IPS DF 6.9 (cell line): ENCODE measurements at places on chromosomes 6 and 20.

GRCh38 chr6:15336900-15337560, 91.2 kb downstream of the JARID2 start:
- DNase-seq: no peak

GRCh38 chr20:16701296-16701695, 28.5 kb upstream of the SNRPB2 start:
- DNase-seq: peak; percentile 11

- no peak for DNase-seq
These were observed 1.5 kb downstream of the MAFB start for GRCh38 chr20:40687384-40688128.

DNA sequence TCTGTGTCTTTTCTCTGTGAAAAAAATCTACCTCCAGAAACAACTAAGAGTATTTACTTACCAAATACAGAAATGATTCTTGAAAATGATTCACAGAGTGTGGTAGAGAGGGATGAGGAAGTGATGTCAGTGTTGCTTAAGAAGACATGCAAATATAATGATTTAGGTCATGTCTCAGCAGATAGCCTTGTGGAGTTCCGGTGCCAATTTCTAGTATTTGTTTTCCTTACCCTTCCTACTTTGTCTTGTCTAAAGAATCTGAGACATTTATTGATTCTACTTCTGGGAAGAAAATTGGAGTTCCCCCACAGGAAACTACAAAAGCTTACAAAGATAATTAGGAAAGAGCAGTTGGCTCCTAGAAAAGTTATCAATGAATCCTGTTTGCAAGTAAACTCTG, 68.8 kb downstream of the GJA1 start:
- no peak for DNase-seq

GRCh38 chr6:12748815-12749521, 32.4 kb downstream of the PHACTR1 start:
- peak; percentile 74 for DNase-seq

- no peak for DNase-seq
These were observed 57.7 kb downstream of the RBM38 start for GRCh38 chr20:57448764-57449354.

DNA sequence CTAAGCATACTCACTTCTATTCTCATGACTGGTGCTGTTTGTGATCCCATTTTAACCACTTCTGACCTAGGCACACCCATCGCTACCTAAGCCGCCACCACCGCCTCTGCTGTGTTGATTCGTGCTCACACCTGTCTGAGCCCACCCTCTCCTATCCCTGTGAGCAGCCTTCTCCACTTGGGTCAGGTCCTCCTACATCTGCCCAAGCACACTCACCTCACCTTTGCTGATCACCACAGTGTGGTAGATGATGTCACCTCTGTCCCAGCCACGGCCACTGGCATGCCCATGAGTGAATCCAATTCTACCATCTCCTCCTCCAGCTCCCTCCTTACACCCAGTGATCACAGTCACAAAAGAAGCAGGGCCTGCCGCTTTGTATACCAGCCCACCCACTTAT, 20.8 kb downstream of the MUC22 start:
- DNase-seq: no peak

DNA sequence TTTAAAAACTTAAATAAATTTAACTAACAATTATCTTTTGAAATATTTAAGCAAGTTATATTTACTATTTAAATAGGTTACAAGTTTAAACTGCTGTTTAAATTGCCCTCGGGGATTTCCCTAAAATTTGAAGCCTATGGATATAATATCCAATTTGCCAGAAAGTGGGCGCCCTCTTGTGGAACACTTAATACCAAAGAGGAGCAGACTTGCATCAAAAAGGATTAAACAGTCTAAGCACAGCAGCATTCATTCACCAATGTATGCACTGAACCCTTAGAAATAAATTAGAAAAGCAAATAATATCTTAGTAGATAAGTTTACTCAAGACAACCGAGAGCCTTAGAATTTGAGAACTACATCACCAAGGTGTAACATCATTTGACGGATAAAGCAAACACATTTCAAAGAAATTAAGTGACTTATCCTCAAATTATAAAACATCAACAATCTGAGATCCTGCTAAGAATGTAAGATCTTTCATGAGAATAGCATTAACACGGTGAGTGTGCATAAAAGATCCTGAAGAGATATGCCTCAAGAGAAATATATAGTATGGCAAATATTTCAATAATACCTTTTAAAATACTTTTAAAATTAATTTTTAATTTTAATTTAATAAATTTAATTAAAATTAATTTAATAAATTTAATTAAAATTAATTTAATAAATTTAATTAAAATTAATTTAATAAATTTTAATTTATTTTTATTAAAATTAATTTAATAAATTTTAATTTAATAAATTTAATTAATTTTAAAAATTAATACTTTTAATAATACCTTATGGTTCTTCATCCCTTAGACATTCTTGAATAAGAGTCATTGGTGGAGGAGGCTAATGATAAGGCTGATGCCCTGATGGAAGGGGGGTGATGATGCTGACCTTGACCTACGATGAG, 11.5 kb upstream of the MEP1A start:
- DNase-seq: peak; percentile 18

- DNase-seq: no peak
These were observed 23.8 kb upstream of the TLDC2 start for GRCh38 chr20:36852187-36852586.

DNA sequence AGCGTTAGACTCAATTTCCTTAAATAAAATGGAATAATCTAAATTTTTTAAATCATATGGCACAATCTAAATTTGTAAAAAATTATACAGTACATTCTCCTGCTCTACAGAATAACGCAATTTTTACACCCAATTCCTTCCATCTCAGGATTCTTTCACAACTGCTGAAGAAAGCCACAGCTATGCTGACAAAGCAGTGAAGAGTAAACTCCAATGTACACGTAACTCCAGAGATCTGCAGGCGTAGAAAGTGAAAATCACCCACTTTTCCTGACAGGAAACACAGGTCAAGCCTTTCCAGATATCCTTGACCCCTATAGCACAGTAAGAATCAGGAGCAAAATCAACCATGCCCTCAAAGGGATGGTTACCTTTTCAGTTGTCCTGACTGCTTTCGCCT, 27.4 kb downstream of the EPHA7 start:
- DNase-seq: no peak

DNA sequence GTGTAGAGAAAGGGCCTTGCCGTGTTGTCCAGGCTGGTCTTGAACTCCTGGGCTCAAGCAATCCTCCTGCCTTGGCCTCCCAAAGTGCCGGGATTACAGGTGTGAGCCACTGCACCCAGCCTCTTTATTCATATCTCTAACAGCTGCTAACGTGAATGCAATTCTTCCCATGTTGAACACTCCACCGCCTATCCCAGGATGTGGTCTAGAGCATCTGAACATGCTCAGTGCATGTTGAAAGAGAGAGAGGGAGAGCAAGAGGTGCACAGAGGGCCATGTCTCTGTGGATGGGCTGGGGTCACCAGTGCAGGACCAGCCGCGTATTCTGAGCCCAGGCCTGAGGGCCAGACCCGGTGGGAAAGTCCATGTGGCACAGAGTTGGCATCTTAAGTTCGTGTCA, 12.8 kb downstream of the TUBB2A start:
- DNase-seq: no peak
